ENCODE measurements at places on chromosomes 4 and X. TPM values are rescaled to one million over a fixed set of nuclear protein-coding genes. Genes with fewer than 3 reads are reported as not detected.

DNA sequence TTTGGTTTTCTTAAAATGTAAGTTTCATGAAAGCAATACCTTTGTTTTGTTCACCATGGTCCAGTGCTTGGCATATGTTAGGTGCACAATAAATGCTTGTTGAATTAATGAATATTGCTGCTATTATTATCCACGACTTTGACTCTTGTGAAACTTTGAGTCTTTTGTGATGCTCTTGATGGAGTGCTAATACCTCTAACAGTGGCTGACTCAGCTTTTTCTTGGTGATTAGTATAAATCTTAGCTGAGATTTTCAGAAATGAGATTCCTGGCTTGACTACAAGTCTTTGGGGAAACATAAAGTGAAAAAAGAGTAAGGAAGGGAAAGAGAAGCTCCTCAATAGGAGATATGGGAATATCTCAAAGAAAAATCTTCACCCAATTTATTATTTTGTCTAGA lies 375.2 kb upstream of the RPS6KA3 start:
- no peak for DNase-seq

TMEM271 gene
- total RNA-seq: not detected

DNA sequence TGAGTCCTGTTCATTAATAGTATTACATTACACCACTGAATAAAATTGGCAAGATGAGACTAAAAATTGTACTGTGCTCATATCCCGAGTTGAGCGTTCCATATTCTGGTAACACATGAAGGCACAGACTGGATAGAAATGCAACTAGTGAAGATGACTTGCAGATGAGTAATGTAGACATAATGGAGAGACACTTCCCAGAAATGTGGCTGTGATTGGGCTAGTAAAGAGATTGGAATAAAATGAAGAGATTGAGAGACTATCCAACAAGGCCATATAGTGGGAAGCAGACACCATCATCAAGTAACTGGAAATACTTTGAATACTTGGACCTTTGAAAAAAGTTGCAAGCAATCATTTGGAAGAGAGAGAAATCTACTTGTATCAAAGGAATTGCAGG lies 77.3 kb downstream of the DCAF8L1 start:
- DNase-seq: no peak

EFHC2 gene
- total RNA-seq: 2.9 TPM

TRIM61 gene
- 3.8 TPM for total RNA-seq

- no peak for DNase-seq
Observed at GRCh38 chr4:124863040-124863545, 150.6 kb upstream of the ANKRD50 start.

FOXR2 gene
- not detected for total RNA-seq

DNA sequence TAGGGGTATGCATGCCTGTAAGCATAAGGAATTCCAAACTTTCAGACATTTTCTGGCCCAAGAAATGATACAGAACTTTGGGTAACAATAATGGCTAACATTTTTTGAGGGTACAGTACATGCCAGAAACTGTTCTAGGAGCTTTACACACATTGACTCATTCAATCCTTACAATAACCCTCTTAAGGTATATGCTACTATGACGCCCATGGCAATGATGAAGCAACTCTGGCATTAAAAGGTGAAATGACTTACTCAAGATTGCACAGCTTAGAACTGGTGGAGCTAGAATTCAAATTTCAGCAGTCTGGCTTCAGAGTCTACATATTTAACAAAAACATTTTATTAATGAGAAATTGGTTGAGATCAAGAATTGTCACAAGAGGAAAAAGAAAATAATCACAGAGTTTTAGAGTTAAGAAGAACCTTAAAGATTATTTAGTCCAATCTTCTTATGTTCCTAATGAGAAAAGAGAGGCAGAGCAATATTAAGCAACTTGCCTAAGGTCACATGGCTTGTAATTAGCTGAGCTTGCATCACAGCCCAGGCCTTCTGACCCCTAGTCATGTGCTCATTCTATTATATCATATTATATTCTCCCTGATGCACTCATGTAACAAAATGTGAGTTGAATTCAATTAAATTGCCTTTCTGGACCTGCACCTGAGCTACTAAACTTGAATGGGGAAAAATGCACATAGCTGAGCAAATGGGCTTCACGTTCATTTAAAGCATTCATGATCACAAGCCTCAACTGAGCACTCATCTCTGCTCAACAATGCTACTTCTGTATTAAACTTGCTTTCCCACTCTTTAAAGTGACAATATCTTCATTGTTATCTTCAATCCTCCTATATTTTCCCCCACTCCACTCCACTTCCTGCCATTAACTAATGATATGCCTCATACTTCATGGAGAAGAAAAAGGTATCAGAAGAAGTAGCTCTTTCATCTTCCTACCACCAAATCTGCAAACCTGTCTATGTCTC lies 73.2 kb downstream of the ENOX2 start:
- DNase-seq: no peak

DNA sequence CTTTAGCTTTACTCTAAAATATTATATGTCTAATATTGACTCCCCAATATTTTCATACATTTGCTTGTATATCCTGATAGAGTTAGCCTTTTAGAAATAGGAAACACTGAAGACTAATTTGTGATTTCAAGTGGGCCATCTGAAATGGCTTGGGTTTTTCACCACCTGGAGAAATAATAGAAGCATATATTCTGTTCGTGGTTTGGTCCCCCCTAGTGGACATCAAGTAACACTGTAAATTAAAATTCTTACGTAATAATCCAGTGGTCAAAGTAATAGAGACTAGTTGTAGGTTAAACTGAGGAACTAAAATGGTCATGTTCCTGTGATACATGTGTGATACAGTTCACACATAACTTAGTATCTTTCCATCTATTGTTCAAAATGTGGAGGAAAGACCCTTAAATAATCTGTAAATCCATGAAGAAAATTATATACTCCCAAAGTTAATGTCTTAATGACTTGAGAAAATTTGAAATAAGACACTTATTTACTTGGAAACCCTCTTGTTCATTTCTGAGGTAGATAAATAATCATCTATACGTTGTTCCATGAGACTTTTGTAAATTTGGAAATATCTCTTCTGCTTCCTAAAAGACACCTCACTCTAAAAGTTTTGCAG lies 79.8 kb upstream of the SMARCAD1 start:
- peak; percentile 78 for DNase-seq

ZFP92 gene
- total RNA-seq: not detected

- peak; percentile 27 for DNase-seq
Observed at GRCh38 chr4:76498550-76498949, 63.5 kb downstream of the SHROOM3 start.

DNA sequence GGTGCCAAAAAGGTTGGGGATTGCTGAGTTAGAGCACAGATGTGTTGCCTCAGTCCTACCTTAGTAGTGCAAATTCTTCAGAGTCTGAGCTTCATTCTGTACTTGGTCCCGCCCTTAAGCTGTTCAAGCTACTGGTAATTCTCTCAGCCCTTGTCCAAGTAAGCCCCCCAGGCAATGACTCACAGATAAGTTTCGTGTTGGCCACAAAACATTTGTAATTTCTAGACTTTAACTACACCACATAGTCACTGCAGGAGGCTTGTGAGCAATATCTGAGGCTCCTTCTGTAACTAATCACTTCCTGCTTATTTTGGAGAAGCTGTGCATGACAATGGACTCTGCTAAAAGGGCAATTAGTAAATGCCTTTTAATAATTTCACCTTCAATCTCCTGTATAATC lies 1420.5 kb downstream of the PCDH7 start:
- DNase-seq: no peak

DNA sequence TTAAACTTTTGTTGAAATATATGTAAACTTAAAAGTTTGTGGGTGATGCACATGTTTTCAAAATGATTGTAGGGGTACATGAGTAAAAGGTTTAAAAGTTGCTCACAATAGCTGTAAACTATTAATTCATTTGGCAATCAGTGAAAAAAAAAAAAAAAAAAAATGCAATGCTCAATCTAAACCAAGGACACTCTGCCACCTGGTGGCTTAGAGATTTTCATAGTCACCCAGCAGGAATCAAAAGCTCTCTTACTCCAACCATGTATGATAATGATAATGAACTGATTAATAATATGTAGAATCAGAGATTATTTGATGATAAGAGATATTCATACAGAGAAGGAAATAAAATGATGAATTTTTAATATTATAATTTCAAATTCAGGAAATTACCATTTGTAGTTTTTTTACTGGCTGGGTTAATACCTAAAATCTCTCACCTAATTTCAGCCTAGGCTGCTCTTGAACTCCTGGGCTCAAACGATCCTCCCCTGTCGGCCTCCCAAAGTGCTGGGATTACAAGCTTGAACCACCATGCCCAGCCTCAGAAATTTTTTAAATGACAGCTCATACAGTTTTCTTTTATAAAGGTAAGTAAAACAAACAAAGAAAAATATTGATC lies 46.9 kb upstream of the SLC25A4 start:
- DNase-seq: peak; percentile 83

DNA sequence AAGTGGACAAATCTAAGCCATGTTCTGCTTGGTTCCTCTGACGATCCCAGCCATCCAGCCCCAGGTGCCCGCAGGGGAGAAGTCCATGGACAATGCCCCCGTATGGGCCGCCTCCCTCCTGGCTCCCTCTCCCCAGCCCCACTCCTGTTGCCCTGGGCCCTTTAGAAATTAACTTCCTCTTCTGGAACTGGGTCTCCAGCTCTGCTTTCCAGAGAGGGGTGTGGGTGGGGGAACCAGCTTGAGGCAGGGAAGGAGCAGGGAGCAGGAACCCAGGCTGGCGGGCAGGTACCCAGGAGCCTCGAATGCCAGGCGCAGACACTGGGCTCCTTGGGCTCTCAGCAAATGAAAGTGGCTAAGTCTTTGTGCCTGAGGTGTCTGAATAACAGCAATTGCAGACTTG lies 12.7 kb upstream of the ABLIM2 start:
- peak; percentile 45 for DNase-seq

- no peak for DNase-seq
Observed at GRCh38 chr4:182141061-182141460, 102.1 kb upstream of the TENM3 start.

CORIN gene
- total RNA-seq: 0.88 TPM

- no peak for DNase-seq
Observed at GRCh38 chr4:7894098-7894676, 45.5 kb downstream of the AFAP1 start.

- DNase-seq: peak; percentile 72
Observed at GRCh38 chr4:624705-625590, at the start of gene PDE6B. TSS of gene PDE6B (plus strand) at chr4:625573. CDS start at chr4:625627, 54 bp downstream.

NAA10 gene
- total RNA-seq: 46.3 TPM

ZNF674 gene
- 4.7 TPM for total RNA-seq

GRCh38 chrX:122187069-122187713 lies 996.9 kb upstream of the GRIA3 start:
- no peak for DNase-seq

All from osteoblast (primary cell).